ENCODE measurements at places on chromosomes 3 and 15.

DNA sequence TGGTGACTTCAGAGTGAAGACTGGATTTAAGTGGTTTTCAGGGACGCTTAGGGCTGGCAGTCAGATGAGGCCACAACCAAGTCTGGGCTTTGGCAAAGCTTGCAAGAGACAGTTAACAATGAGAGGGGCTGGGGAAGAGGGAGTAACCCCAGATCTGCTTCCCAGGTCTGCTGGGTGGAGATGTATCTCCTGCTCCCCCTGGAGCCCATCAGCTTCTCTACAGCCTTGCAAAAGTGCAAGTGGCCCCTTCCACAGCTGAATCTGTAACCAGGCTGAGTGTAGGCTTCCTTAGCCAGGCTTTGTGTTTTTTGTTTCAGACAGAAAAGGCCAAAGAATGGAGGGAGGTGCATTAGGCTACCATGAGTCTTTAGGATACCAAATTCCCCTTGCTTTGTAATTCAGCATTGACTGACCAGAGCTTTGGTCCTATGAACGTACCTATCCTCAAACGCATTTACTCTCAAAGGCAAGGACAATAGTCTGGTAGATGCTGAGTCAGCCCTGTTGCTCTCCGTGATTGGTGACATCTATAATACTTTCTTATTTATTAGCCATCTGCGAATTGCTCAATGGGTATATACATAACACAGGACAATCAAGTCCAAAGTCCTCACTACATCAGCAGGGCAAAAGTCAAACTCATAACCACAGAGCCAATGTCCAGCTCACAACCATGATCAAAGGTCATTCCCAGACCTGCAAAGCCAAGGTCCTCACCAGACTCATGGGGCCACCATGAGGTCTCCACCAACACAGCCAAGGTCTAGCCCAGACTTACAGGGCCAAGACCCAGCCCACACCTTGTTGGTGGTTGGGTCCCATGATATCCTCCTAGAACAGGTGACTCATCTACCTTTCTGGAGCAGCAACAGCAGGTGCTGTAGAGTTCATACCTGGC is 17.1 kb downstream of the CCDC13 start:
- no peak for DNase-seq

DNA sequence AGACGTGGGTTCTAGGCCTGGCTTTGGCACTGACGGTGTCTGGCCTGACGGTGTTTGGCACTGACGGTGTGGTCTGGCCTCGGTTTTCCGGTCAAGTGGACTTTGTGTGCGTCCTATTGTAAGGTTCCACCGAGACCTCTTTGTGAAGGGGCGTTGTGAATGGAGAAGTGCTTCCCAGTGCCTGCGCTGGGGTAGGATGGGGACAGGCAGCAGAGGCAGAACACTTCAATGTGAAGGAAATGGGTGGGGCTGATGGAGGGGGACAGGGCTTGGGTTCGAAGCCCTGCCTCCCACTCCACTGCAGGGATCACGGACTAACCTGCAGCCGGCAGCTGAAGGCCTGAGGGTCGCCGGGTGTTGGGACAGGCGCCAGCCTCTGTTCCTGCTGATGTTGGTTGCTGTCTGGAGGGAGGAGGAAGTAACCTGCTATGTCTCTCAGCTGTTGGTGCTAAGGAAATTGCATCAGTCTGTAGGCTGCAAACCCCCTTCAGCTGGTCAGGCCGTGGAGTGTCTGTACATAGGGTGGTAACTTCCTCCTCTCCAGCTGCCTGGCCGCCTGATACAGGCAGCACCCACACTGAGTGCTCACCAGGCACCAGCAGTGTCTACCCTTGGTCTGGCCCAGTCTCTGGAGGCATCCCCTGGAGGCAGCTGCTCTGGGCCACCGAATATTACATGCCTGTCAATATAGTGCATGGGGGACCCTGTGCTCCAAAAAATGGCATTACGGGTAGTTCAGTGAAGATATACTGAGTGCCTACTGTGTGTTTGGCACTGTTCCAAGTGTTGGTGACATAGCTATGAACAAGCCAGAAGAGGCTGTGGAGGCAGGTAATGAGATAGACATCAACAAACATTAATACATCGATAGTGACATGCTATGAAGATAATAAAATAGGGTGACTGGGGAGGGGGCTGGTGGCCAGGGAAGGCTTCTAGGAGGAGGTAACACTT is 1.1 kb downstream of the TM6SF1 start:
- DNase-seq = peak; percentile 48

- DNase-seq = peak; percentile 70
Observed at GRCh38 chr15:79673416-79674123, 223.2 kb downstream of the MTHFS start.

- DNase-seq = no peak
Observed at GRCh38 chr3:194348354-194348753, 2.8 kb downstream of the CPN2 start.

DNA sequence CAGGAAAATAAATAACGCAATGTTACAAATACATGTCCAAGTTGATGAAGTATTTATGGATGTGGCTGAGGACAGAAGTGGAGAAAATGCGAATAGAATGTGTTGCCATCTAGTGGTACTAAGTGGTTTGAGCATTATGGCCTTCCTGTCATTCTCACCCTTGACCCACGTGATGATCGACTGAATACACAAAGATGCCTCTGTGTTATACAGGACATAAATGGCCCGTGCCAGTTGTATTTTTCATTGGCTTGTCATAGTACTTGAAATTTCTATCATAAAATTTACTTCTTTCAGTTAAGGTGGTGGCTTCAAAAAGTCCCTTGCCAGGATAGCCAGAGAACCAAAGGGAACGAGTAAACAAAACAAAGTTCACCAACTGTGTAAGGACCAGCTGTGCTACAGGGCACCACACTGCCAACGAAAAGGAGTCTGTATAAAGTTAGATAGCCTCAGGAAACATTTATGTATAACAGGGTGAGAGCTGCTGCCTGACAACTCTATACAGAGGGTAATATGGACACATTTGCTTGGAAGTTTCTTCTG is 103.7 kb downstream of the MYH15 start:
- no peak for DNase-seq

DNA sequence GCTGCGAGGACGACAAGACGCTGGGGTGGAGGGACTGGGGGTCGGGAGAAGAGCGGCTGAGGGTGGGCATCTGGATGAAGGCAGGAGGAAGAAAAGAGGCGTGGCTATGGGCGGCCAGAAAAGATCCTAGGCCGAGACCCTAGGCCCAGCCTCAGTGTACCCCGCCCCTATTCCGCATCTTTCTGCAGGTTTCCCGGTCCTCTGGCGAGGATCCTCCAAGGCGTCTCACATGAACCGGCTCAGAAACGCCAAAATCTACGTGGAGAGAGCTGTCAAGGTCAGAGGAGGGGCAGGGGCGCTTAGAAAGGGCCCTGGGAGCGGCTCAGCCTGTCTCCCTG is 340 bp downstream of the TTLL3 start:
- DNase-seq = no peak

GRCh38 chr15:71219645-71220044 is 104.4 kb downstream of the THSD4 start:
- DNase-seq = no peak

DNA sequence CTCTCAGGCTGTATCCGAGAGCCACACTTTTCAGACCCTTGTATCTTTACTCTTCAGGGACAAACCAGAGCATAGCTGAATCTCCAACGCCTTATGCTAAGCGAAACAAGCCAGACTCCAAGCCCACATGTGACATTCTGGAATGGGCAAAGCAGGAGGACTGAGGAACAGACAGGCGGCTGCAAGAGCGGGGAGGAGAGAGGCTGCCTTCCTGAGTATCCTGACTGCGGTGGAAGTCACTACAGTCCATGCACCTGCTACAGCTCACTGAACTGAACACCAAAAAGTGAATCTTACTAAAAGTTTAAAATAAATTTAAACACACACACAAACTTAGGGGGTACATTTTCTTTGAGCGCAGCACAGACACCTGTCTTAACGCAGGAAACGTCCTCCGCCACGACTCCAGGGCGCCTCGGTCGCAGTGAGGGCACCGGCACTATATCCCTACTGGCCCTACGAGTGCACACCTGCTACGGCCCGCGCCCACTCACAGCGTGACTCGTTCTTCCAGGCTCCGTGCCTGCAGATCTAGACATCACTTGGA is 1.4 kb downstream of the CYFIP1 start:
- DNase-seq = peak; percentile 3

- peak; percentile 52 for DNase-seq
Observed at GRCh38 chr15:67300266-67301025, 45.9 kb downstream of the IQCH start.

GRCh38 chr15:40272485-40273056 is 10.3 kb downstream of the ANKRD63 start:
- DNase-seq = no peak

- no peak for DNase-seq
Observed at GRCh38 chr3:17398959-17399551, 343.4 kb downstream of the TBC1D5 start.

DNA sequence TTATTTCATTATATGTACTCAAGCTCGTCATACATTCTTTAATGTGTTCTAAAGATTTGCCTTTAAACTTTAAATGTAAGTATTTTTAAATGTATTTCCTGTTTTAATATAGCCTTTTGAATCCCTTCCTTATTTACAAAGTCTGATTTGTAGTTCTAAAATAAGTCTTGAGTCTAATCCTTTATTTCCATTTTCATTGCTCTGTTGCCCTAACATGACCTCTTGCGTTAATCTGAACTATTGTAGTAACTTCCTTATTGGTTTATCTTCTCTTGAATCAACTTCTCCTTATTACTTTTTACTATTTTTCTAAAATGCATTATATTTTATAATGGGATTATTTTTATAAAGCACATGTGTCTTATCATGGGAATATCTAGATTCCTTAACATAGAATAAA is 24.0 kb downstream of the KNL1 start:
- DNase-seq = no peak

DNA sequence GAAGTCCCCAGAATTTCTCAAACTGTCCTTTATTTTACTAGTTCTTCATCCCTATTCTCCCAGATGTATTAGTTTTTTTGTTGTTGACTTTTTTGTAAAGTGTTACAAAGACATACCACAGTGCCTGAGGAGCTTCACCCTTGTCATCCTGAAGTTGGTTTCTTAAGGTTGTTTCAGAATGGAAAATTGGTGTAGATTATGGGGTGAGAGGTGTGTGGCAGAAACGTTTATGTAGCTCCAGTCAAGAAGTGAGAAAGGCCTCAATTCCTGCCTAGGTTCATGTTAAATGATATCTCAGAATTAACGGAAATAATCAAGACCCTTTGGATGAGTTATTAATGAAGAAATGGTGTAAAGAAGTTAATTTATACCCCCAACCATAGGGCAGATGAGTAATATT is 6.8 kb downstream of the EDEM1 start:
- DNase-seq = peak; percentile 52

- no peak for DNase-seq
Observed at GRCh38 chr3:36372534-36372935, 7.8 kb upstream of the STAC start.

DNA sequence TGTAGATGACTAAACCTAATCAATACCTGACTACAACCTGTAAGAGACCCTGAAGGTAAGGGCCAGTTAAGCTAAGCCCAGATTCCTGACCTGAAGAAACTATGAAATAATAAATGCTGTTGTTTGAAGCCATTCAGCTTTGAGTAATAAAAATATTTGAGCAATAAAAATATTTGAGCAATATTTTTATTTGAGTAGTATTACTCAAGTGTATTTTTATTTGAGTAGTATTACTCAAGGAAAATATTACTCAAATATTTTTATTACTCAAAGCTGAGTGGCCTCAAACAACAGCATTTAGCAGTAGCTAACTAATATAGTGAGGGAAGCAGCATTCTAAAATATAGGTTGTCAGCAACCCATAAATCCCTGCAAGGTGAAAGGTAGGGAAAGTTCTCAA is 143.8 kb upstream of the RARB start:
- DNase-seq = no peak

- peak; percentile 6 for DNase-seq
Observed at GRCh38 chr3:126258670-126259069, 78.3 kb upstream of the ALDH1L1 start.

DNA sequence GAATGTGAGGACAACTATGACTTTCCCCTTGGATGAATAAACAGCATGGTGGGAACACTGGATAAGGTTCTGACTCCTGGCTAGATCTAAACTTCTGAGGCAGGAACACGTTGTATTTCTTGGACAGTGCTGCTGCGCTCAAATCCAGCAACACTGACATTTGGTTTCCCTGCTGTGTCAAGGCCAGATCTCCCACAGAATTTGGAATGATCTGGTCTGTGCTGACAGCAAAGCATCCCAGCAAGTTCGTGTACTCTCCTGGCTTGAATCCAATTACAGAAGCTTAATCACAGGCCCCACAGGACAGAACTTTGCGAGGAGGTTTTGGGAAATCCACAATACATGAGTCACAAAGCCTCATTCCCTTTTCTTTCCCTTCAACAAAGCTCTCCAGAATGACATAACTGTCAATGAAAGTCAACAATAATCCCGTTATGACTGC is 92.5 kb downstream of the ADAMTS9 start:
- DNase-seq = no peak

- no peak for DNase-seq
Observed at GRCh38 chr3:18840535-18841137, 307.7 kb upstream of the KCNH8 start.

- DNase-seq = no peak
Observed at GRCh38 chr3:155742349-155742965, 2.4 kb downstream of the PLCH1 start.

GRCh38 chr3:134690226-134690625 is 39.4 kb upstream of the KY start:
- no peak for DNase-seq

- DNase-seq = peak; percentile 36
Observed at GRCh38 chr15:40046721-40047414, 7.9 kb upstream of the SRP14 start.

DNA sequence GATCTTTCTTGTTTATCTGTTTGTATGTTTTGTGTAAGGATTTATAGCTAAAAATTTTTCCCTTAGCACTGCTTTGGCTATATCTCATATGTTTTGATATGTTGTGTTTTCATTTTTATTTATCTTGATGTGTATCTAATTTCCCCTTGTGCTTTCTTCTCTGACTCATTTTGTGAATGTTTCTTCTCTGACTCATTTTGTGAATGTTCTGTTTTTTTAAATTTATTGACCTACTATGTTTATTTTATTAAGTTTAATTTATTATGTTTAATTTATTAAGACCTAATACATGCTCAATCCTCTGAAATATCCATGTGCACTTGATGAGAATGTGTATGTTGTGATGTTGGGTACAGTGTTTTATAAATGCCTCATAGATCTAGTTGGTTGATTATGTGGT is 793.5 kb upstream of the CADM2 start:
- DNase-seq = no peak

- no peak for DNase-seq
Observed at GRCh38 chr3:127698286-127698685, 25.5 kb downstream of the ABTB1 start.

- DNase-seq = no peak
Observed at GRCh38 chr3:157498371-157498770, 4.8 kb downstream of the VEPH1 start.

DNA sequence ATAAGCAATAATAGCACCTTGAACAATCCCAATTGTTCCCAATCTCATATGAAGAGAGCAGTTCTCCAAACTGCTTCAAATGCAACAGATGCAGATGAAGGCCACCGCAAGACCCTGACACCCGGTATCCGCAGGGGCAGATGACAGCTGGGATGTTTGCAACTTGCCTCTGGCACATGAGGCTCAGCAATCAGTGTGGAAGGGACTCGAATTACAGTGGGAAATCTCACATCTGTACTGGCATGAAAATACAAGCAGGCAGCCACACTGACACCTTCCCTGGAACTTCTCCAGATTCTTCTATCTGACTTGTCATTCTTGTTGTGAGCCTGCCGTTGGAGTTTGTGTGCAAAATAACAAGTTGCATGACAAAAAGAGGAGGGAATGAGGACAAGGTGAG is 68.8 kb downstream of the WDR76 start:
- DNase-seq = no peak
